ENCODE measurements at places on chromosomes 2 and 18.

GRCh38 chr2:76546207-76546606 is 835.5 kb upstream of the GCFC2 start:
- no peak for DNase-seq

- no peak for DNase-seq
These were observed 11.2 kb downstream of the ATP6V1B1 start for GRCh38 chr2:70946832-70947442.

DNA sequence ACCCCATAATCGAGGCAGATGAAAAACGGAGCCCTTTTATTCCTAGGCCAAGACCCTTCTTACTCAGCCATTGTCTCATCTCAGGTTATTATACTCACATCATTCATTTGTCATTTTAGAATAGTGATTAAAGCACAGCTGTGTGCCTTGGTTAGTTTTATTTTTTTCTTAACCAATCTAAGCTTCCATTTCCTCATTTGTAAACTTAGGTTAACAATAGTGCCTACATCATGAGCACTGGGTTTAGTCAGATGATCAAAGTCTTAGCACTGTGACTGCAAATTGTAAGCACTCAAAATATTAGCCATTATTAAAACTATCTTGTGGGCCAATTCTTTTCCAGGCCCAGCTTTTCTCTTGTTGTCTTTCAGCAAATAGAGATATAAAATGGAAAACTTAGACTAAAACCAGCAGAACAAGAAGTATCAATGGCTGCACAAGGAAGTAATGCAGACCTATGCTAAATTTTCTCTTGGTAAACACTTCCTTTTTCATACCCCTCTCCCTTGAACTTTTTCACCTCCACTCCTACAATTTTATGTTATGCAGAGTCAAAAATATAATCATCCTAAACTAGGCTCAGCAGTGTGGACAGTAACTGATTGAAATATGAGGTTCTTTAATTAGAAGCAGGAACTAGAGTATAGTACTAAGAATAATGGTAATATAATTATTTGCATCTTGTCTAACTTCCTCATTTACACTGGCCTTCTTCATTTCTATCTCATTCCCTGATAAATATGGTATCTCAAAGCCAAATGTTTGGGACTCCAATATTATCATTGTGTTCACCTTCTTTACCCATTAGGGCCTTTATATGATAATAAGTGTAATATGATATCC is 21.5 kb upstream of the GALNT3 start:
- no peak for DNase-seq

- no peak for DNase-seq
These were observed 18.1 kb downstream of the ZNF516 start for GRCh38 chr18:76476665-76477561.

DNA sequence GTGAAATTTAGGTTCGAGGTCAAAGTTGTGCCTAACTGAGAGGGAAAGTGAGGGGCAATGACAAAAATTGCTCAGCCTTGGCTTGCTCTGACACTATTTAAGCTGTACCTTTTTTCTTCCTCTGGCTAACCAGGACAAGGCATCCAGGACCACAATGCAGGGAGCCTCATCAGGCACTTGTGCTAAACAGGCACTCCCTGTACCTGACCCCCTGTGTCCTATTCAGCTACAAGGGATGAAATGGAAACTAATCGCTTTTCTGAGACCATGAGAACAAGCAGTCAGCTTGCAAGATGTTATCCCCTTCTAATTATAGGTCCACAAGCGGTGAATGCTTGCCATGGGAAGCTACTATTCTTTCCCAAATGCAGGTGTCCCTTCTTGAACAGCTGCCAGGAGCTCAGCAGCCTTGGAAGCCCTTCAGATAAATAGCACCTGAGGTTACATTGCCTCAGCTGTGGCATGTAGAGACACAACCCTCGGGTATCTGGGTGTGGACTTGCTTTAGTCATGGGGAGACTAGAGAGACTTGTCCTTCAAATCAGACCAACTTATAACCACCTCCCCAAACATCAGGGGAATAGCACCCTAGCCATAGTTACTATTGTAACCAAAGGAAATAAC is 19.1 kb upstream of the ITGA6 start:
- DNase-seq, result no peak

- no peak for DNase-seq
These were observed 128.4 kb downstream of the PIEZO2 start for GRCh38 chr18:11020877-11021414.

GRCh38 chr2:229884775-229885699 is 36.8 kb downstream of the TRIP12 start:
- DNase-seq, result no peak

- DNase-seq, result no peak
These were observed 12.6 kb downstream of the SULT1C4 start for GRCh38 chr2:108390340-108390739.

DNA sequence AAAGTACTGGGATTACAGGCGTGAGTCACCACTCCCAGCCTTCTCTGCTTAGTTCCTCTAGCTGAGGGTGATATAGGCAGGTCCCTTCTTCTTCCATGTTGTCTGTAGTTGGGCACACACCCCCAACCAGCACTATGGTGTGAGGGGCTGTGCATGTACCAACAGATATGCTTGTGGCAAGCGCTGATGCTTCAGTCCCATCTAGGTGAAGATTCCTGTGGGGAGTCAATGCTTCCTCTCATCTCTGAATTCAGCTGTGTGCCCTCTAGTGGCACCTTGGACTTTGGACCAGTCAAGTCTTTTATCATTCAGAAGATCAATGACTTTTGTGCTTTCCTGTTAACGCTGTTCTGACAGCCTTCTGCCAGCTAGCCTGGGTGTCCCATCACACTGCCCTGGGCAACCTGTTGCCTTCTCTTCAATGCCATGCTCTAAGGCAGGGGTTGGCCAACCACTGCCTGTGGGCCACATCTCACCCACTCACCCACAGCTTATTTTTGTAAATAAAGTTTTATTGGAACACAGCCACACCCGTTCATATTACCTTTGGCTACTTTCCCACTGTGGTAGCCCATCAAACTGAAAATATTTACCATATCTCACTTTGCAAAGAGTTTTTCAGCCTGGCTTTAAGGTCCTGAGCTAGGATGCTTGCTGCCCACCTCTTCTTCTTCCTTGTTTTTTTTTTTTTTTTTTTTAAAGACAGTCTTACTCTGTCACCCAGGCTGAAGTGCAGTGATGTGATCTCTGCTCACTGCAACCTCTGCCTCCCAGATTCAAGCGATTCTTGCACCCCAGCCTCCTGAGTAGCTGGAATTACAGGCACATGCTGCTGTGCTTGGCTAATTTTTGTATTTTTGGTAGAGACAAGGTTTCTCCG is 51.0 kb downstream of the NPAS2 start:
- DNase-seq, result no peak

- DNase-seq, result no peak
These were observed 90.5 kb upstream of the UPP2 start for GRCh38 chr2:158011055-158011771.

DNA sequence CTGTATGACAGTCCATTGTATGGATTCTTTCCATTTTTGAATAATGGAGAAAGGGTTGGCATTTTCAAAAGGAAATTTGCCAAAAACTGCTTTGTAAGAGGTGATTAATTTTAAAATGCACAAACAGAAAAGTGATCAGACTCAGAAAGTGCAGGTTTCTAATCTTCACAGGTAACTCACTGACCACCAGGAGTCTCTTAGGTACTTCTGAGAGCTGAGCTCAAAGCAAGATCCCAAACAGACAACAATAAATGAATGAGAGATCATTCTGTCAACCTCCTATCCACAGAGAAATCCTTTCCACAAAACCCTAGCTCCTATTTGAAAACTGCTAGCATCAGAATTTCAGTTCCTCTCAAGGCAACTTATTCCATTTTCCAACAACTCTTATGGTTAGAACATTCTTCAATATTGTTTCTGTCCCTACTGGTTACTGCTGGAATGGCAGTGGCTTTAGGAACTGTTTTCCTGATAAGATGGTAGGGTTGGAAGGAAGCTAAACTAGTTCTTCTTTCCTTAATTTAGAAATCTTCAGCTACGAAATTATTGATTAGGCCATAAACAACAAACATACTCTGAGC is 20.6 kb upstream of the HAAO start:
- DNase-seq, result no peak

DNA sequence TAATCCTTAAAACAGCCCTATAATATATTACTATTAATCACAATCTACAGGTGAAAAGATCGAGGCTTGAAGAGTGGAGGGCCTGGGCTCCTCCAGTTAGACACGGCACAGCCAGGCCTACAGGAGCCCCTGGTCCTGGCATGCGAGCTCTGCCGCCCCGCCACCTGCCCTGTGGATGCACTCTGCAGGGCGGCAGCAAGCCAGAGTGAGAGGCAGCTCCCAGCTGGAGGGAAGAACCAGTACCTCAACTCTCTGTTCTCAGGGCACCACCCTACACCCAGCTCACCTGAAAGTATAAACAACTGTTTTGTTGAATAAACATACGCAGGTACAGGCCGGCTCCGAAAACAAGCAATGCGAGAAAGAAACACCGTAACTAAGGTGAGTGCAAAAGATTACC is 34.6 kb downstream of the EIPR1 start:
- DNase-seq, result no peak

DNA sequence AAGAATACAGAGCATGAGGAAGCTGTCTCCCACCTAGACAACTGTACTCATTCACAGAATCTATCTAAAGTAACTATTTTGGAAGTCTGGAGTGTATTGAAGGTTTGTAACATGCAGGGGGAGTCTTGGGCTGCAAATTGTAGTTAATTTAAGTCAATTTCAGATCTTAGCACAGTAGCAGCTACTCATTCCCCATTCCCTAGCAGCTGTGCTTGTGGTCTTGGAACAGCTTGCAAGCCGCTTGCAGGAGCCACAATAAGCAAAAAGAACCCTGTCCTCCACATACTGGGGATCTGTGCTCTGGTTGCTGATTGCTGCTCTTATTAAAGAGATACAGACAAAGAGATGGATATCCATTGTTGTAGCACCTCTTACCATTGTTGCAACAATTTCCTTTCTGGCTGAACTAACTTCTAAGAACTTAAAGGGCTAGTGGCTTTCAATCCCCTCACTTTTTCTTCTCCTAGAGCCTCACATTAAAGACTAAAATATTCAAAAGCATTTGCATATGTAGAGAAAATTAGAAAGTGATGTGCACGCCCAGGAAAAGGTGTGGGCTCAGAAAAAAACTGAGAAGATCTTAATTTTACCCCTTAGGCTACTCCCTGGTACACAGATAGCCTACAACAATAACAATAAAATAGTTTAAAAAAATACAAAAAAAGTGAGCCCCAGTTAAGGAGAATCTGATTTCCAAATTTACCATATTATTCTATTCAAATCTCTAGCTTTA is 1775.1 kb upstream of the PIK3C3 start:
- no peak for DNase-seq

DNA sequence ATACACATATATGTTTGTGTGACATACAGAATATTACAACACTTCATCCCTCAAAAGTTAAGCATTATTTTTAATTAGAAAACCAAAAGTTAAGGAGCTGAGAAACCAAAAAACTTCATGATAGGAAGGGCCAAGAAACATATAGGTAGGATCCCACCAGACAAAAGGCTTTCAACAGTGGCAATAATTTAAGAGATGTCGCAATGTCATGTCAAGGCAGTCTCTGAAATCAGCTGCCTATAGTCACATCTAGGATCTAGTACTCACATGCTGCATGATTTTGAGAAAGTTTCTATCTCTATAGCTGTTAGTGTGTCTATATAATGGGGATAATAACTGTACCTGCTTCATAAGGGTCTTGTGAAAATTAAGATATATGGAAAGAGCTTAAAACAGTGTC is 72.7 kb downstream of the SPIRE1 start:
- DNase-seq, result no peak

GRCh38 chr2:15299904-15300520 is 261.1 kb downstream of the NBAS start:
- no peak for DNase-seq

GRCh38 chr2:234426616-234427015 is 70.3 kb downstream of the ARL4C start:
- DNase-seq, result no peak

DNA sequence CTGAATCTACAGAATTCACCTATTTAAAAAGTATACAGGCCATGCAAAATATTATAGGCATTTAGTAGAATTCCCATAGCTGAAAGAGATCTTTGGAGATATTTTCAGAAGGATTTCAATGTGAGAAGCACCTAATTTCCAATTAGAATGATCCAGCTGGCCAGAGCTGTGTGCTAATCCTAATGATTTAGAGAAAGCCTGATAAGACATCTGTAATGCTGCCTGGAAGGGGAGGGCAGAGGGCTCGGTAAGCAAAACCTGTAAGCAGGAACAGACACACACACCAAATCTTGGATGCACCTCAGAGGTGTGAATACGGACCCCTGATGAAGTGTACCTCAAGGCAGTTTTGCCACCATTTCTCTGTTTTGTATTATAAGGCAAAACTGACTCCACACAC is 14.0 kb downstream of the SERTAD2 start:
- DNase-seq, result no peak

DNA sequence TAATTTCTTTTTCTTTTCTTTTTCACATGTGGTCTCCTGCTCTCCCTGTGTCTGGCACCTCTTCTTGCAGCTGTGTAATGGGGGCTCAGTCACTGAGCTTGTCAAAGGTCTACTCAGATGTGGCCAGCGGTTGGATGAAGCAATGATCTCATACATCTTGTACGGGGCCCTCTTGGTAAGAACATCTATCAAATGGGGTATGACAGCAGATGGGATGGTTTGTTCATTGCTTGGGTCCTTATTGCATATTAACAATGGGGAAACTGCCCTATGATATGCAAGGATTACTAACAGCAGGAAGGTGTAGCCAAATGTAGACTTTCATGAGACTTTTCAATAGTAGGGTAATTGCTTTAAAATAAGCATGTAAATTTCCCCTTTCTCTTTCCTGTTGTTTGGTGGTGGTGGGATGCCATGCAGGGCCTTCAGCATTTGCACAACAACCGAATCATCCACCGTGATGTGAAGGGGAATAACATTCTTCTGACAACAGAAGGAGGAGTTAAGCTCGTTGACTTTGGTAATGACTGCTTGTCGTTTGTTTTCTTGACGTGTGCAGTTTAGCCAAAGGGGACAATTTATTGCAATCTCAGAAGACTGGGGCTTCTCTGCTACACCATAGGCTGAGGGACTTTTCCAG is 36.5 kb downstream of the MYO3B start:
- DNase-seq, result no peak

- DNase-seq, result no peak
These were observed 359.8 kb upstream of the SETBP1 start for GRCh38 chr18:44320619-44321460.

- no peak for DNase-seq
These were observed 118.1 kb downstream of the NCK2 start for GRCh38 chr2:105862843-105863242.

- DNase-seq, result no peak
These were observed 9.7 kb downstream of the TMEM18 start for GRCh38 chr2:667332-667999.

DNA sequence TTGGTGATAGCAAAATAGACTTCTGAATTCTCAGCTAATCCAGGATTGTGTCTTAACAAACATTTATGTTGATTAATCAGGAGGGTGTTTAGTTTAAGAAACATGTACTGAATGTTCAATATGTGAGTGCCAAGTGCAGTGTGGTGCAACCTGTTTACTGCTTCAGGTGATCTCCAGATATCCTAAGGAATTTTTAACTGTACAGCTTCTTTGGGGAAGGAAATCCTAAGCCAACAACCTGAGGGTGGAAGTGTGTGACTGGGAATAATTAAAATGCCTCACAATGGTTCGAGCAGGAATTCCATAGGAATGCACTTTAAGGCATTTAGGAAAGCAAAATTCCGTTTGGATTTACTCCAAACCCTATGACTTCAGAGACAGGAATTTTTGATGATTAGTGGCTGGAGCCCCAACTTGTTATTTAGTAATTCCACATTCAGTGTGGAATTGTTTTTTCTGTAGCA is 16.4 kb downstream of the CRIM1 start:
- no peak for DNase-seq

GRCh38 chr18:31661965-31662364 is 22.4 kb downstream of the B4GALT6 start:
- DNase-seq, result no peak
